Epithelial cell of esophagus (primary cell): ENCODE measurements at places on chromosomes 4 and X.

DNA sequence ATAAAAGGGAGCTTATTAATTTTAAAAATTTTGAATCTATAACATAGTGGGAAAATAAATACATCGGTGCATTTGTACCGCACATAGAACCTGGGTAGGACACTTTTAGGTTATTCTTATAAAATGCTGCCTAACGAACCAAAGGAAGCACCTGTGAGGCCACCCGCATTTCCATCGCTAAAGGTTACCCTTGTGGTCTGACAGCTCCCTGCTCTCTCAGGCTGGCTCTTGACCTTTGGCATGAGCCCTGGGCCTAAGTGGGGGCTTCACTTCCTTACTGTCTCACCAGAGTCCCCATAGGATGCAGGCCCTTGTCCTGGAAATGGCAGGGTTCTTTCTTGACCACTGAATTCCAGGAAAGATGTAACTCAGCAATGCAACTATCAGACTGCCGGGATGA, 46.0 kb downstream of the HADH start:
- DNase-seq: no peak

GRCh38 chr4:107276052-107276451, 239.9 kb upstream of the DKK2 start:
- DNase-seq: no peak

GRCh38 chr4:159298502-159298901, 195.6 kb downstream of the RAPGEF2 start:
- peak; percentile 87 for DNase-seq

DNA sequence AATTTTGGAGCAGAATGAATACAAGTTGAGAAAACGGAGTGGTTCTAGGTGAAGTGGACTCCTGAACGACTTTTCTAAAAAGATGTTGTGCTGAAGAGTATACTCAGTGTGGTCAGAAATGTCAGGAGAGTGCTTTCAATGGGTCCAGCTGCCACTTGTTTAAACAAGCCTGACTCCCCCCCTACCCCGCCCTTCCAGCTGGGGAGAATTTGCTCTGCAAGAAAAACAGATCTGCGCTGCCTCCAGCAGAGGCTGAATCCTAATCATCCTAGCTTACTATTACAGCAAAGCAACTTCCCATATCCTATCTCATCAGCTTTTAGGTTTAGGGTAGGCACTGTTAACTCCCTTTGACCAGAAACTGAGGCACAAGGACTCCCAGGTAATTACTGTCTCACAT, 1.9 kb downstream of the MAP3K15 start:
- DNase-seq: peak; percentile 16

DNA sequence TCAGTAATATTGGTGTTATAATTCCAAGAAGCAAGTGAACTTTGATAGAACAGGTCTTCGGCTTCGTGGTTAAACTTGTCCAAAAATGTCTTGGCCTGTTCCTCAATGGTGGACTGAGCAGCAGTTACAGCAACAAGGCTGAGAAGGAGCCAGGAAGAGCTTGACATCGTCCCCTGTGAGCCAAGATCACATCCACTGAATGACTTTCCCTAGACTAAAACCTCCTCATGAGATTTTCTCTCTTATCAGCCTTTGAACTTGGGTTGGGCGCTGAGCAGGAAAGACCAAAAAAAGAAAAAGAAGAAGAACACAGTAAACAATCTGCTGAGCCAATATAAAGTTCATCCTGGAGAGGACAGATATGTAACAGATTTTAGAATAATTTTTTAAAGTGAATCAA, at the start of gene ACE2:
ACE2 (minus strand) TSS at position 216 of the 400 bp plus-strand sequence; CDS start at position 167, 49 bp downstream.
- DNase-seq: no peak

DNA sequence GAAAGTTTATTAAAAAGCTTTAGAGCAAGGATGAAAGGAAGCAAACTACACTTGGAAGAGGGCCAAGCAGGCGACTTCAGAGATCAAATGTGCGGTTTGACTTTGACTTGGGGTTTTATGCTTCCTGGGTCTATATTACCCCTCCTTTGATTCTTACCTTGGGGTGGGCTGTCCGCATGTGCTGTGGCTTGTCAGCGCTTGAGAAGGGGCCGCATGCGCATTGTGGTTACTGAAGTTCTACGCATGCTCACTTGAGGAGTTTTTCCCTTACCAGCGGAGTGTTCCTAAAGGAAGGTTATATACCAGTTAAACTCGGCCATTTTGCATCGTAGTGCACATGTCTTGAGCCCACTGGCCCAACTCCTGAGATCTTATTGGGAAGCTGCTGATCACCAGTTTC, 9.9 kb downstream of the ZNF157 start:
- peak; percentile 64 for DNase-seq

DNA sequence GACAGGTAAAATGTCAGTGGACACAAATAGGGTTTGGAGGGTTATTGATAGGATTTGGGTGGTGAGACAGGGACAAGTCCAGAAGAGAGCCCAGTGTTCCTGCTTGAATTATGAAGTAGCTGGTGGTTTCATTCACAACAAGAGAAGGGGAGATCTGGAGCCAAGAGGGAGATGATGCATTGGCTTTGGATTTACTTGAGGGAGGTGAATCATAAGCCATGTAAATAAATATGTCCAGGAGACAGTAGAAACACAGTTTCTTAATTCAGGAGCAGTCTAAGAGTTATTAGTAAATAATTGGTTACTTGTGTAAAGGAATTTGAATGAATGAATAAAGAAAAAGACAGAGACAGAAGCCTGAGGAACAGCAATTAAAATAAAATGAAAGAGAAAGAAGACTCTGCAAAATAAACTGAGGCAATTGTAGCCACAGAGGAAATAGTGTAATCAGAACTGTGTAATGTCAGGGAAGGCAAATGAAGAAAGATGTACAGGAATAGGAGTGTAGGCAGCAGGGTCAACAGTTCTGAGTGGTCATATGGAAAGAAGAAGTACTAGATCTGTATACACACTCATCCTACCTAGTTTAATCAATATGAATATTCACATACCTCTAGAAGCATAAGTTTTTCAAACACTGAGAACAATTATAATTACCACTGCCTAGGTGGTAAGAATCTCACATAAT, 50.2 kb upstream of the CXCL8 start:
- DNase-seq: peak; percentile 75

DNA sequence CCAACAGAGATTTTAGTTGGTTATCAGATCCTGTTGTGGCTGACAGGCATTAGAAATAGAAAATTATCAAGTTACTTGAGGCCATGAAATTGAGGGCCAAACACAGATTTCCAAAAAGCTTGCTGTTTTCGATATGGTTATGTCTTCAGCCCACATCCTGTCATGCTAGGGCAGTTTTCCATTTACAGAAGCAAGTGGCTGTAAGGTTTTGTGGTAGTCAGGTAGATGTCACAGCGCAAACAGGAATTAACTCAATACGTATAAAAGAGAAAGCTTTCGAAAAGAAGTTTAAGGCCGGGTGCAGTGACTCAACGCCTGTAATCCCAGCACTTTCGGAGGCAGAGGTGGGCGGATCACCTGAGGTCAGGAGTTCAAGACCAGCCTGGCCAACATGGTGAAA, 104.6 kb downstream of the DMD start:
- DNase-seq: no peak

- no peak for DNase-seq
These were observed 11.5 kb upstream of the ADGRG2 start for GRCh38 chrX:19133784-19134183.

DNA sequence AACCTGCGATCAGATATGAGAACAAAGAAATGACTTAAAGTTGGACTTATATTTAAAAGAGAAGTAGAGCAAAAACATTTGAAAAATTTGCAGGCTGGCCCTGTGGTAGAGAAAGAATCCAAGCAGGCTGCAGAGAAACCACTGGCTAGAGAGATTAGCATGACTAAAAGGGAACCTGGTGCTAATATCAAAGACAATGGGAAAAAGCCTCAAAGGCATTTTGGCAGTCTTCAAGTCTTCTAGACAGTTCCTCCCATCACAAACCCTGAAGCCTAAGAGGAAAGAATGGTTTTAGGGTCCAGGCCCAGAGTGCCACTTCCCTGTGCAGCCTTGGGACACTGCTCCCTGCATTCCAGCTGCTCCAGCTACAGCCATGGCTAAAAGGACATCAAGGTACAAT, 33.4 kb downstream of the KCTD8 start:
- no peak for DNase-seq

- DNase-seq: peak; percentile 62
These were observed 23.3 kb upstream of the GPR50 start for GRCh38 chrX:151153086-151153485.

DNA sequence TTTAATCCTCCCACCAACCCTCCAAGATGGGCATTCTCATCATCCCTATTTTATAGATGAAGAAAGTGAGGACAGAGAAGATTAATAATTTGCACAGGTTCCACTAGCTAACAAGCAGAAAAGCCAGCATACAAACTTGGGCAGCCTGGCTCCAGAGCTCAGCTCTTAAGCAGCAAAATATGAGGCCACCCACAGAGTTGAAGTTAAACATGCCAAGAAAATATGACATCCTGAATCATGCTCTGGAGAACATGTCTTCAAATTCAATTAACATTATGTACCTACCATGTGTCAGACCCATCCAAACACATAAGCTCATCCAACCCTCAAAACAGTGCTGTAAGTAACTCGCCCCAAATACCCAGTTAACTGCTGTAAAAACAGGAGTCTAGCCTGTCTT, 33.9 kb downstream of the USP46 start:
- no peak for DNase-seq

GRCh38 chr4:120314969-120315368, 248.3 kb upstream of the MAD2L1 start:
- DNase-seq: no peak

- DNase-seq: peak; percentile 64
These were observed 104.4 kb upstream of the ARHGAP24 start for GRCh38 chr4:85370400-85371032.

DNA sequence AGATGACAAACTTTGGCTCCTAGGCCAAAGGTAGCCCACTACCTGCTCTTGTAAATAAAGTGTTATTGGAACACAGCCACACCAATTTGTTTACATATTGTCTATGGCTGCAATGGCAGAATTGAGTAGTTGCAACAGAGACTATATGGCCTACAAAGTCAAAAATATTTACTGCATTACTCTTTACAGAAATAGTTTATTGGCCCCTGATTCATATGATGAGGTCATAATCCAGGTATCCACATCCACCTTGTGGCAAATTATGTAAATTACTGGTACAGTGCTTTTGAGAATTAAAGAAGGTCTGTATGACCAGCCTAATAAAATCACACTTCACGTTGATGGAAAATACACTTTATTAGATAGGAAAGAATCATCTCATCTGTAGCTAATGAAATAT, 337.0 kb upstream of the DDX53 start:
- peak; percentile 61 for DNase-seq

- no peak for DNase-seq
These were observed 120.9 kb downstream of the ARHGEF9 start for GRCh38 chrX:63664083-63664482.

DNA sequence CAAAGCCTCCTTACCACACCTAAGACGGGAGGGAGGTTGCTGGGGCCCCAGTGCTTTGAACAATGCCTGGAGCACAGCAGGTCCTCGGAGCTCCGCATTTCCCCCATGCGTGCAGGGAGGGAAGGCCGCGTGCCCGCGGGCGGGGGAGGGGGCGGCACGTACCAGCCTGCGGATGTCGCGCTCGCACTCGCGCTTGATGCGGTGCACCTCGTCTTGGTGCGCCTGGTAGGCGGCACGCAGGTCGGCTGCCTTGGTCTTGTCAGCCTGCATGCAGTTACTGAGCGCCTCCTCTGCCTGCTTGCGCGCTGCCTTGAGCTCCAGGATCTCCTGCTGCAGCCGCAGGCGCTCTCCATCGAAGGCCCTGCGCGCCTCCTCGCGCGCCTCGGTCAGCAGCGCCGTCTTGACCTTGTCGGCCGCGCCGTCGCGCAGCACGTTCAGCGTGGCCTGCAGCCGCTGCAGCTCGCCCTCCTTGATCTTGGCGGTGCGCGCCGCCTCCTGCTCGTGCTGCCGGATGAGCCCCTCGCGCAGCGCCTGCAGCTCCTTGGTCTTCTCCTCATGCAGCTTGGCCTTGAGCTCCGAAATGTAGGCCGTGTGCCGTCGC, 87.2 kb upstream of the C4orf50 start:
- DNase-seq: no peak

DNA sequence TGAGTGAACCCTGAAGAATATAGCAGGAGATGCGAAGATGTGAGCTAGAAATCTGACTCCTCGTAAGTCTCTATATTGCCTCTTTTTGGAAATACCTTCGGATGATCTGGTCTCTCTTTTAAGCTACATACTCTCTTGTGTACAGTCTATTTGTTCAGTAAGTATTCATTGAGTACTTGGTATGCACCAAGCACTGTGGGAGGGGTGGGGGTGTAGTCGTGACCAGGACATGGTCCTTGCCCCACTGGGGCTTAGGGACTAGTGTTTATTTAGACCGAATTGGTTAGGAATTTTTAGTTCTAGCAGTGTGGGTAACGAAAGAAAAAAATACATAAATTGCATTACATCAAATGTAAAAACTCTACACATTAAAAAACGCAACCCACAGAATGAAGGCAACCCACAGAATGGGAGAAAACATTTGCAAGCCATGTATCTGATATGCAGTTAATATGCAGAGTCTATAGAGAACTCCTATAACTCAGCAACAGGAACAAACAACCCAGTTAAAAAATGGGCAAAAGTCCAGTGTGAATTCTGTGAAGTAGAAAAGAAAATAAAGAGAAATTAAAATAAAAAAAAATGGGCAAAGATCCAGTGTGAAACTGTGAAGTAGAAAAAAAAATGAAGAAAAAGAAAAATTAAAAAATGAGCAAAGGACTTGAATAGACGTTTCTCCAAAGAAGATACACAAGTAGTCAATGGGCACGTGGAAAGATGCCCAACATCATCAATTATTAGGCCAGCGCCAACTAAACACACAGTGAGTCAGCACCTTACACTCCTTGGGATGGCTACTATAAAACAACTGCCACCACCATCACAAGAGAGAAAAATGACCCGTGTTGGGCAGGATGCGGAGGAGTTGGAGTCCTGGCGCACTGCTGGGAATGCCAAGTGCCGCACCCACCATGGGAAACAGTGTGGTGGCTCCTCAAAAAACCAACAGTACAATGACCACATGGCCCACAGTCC, 43.8 kb downstream of the RGS12 start:
- no peak for DNase-seq

DNA sequence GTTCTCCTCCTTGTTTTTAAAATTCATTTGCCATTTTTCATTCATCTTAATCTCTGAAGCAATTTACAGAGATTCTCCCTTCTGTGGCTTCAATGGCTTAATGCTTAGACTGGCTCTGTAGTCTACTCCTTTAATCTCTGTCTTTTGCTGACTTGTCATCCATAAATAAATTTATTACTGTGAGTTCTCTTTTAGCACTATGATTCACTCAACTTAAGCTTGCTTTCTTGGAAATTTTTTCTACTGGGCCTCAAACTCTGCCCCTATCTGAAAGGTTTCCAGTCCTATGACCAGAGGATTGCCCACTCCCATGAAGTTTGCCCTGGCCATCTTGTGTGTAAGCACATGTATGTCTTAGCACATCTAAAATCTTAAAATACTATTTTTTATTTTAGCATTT, 251.1 kb downstream of the DCLK2 start:
- DNase-seq: no peak

GRCh38 chr4:55618546-55619143, 17.5 kb downstream of the NMU start:
- no peak for DNase-seq

DNA sequence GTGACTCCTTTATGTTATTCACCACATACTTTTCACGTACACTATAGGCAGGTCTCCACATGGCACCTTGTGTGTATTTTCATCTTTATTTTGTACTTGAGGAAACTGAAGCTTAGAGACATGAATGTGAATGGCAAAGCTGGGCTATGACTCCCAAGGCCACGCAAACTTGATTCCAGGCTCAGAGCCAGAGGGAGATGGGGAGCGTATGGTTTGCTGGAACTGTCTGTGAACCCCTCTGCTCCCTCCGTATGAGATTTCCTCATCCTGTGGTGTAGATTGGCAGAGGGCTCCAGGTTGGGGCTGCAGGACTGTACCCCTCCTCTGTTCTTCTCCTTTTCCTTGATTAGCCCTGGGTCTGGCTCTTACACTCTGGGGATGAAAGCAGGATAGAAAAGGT, 16.1 kb upstream of the STARD8 start:
- no peak for DNase-seq
